ENCODE measurements at places on chromosomes 7 and 10. TPM values are rescaled to one million over a fixed set of nuclear protein-coding genes. Genes with fewer than 3 reads are reported as not detected.

DNA sequence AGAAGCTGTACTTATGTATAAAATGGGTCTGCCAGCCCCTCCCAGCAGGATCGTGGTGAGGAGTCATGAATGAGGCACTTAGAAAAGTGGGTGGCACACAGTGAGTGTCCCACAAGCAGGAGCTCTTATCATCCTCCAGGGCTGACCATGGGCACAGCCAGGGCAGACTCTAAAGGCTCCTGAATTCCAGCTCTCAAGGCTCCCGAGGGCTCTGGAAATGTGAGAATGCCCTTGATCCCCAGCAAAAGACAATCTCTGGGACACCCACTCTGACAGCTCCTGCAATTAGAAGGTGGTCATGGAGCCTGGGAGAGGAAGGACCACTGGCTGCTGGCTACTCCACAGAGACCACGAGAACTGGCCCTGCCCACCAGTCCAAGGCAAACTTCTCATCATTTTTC lies 1.6 kb downstream of the VSTM4 start:
- no peak for DNase-seq

DNA sequence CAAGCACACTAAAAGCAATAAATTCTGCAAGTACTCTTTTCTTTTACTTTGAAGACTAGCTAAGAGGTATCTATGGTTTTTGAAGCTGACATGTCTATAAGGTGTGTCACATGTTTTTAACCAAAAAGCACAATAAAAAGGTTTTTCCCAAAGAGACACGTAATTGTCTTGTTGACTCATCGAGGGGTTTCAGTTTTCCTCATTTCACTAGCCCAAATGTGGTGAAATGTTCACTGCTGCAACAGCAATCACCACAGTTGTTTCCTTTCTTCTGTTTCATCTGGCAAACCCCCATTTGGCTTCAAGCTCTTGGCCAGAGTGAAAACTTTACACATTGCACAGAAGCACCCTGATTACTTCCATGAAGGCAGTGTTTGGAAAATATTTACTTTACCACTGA lies 3.8 kb upstream of the HOXA4 start:
- DNase-seq, result no peak

The C10orf105 gene
- total RNA-seq, result 0.73 TPM

The COL28A1 gene
- not detected for total RNA-seq

- no peak for DNase-seq
These were observed 39.8 kb downstream of the CAMK2B start for GRCh38 chr7:44285561-44285960.

GRCh38 chr10:114261076-114261475 lies 22.0 kb downstream of the VWA2 start:
- DNase-seq, result no peak

The TWIST1 gene
- total RNA-seq, result not detected

- DNase-seq, result no peak
These were observed 180.3 kb upstream of the HDAC9 start for GRCh38 chr7:18315241-18315640.

The TM9SF3 gene
- total RNA-seq, result 73.1 TPM

- DNase-seq, result no peak
These were observed 276.8 kb upstream of the PFKP start for GRCh38 chr10:2790396-2791188.

GRCh38 chr10:87603196-87603595 lies 56.5 kb upstream of the PAPSS2 start:
- DNase-seq, result no peak

The PON3 gene
- total RNA-seq, result not detected

The SH3PXD2A gene
- total RNA-seq, result 8.5 TPM

- DNase-seq, result no peak
These were observed 89.6 kb downstream of the VTI1A start for GRCh38 chr10:112536663-112537062.

DNA sequence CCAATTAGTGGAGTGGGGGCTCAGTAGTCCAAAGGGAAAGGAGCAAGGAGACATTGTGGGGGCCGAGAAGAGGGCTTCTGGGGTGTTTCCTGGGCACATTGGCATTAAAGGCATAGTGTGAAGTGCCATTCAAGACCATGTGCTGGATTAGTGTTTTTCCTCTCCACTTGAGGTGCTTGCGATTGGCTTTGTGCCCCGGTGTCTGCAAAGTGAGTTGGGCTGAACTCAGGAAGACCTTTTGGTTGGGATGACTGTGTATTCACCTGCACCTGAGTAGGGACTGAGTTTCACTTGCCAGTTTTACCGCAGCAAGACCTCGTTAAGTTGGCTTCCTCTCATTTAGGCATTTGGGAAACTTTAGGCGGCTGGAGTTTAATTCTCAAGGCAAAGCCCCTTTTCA lies 73.0 kb downstream of the TCF7L2 start:
- no peak for DNase-seq

DNA sequence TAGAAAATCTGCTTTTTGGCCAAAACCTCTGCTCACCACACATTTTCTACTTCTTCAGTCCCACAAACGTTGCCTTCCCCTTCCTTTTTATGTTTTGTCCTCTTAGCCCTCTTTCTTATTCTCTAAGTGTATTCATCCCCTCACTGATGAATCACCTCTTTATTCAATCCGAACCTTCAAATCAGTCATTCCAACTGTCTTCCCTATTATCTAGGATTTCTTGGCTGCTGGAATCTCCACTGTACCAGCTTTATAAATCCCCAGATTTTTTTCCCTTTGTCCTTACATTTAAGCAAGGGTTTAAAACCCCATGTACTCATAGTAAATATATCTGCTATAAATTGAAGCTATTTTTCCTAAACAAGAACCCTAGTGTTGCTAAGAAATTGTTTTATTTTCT lies 176.9 kb downstream of the SEMA3A start:
- DNase-seq, result no peak

GRCh38 chr7:13949939-13950338 lies 39.5 kb downstream of the ETV1 start:
- DNase-seq, result no peak

All from activated CD8-positive, alpha-beta T cell treated with anti-CD3 and anti-CD28 coated beads, Interleukin-2, amount 10 ng/mL, durations not matched to agents 7 days and 5 days (primary cell).